HFFc6 (cell line): ENCODE measurements at places on chromosomes 5 and 9. TPM values are rescaled to one million over a fixed set of nuclear protein-coding genes. Genes with fewer than 3 reads are reported as not detected.

- DNase-seq = no peak
Measured at GRCh38 chr9:77546376-77546950, 101.7 kb downstream of the GNA14 start.

- no peak for DNase-seq
Measured at GRCh38 chr5:58544195-58544594, 38.7 kb upstream of the RAB3C start.

GRCh38 chr5:14617441-14617840 lies 35.8 kb downstream of the OTULINL start:
- no peak for DNase-seq

DNA sequence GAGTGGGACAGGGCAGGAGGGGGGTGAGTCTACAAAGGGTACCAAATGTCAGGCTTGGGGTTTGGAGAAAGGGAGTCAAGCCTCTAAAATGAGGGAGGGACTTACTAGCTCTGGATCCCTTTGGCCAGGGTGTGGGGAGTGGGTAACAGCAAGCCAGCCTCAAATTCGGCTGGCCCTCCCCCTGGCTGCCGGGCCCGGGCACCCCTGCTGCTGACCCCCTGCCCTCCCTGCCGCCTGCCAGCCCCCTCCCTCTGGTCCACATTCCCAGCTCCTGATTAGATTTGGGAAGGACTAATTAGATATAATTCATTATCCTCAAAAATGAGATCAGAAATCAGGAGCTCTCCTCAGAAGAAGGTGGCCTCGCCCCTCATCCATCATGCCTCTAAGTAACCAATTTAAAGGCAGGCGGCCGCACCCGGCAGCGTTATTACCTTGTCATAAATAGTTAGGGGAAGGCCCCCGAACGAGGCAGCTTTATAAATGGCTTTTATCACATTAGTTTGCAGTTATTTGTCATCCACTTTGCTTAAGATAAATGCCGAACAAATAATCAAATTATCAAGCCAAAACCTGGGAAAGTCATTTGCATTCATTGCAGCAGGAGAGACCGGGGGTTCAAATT lies 44.6 kb downstream of the LMX1B start:
- DNase-seq = no peak

- DNase-seq = no peak
Measured at GRCh38 chr5:128135286-128135685, 51.7 kb downstream of the SLC12A2 start.

DNA sequence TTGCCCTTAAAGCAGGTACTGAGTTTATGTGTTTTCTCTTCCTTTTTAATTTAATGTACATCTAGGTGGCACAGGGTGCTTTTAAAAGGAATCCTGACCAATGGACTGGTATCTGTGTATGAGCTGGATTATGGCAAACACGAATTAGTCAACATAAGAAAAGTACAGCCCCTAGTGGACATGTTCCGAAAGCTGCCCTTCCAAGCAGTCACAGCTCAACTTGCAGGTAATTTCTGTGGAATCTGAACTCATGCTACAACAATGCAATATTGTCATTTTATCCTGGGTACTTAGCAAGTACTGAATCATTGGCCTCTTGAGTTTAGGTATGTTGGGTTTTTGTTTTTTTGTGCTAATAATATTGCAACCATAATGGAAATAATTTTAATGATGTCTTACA lies 14.4 kb upstream of the TMOD1 start:
- DNase-seq = peak; percentile 33

DNA sequence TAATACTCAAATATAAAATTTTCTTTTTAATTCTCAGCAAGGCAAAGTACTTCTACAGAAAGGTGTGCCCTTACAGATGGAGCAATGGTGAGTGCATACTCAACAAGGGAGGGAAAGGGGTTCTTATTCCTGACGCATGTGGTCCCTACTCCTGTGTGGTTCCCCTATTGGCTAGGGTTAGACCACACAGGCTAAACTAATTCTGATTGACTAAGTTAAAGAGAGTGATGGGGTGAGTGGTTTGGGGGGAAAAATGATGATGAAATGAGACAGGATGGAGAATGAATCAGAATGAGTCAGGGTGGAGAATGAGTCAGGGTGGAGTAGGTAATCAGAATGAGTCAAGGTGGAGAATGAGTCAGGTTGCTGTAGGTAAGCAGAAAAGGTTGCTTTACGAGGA lies 22.9 kb upstream of the HMGCS1 start:
- no peak for DNase-seq

DNA sequence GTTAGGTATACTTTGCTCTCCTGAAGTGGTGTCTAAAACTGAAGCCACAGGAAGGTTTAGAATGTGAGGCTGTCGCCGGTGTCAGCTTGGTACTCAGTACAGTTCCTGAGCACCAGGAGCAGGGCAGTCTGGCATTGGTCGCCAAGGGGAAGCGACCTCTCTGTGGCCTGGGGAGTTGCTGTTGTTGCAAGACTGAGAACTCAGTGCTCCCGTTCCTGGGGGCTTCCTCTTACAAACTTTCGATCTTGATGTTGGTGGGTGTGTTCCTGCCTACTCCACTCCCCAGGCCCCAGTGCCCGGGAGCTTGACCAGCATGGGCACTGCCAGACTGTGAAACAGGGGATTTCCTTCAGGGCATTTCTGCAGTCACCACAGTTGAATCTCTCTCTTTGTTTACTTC lies 52.4 kb upstream of the PPARGC1B start:
- DNase-seq = no peak

GRCh38 chr9:100375658-100376057 lies 22.9 kb upstream of the TEX10 start:
- no peak for DNase-seq

DNA sequence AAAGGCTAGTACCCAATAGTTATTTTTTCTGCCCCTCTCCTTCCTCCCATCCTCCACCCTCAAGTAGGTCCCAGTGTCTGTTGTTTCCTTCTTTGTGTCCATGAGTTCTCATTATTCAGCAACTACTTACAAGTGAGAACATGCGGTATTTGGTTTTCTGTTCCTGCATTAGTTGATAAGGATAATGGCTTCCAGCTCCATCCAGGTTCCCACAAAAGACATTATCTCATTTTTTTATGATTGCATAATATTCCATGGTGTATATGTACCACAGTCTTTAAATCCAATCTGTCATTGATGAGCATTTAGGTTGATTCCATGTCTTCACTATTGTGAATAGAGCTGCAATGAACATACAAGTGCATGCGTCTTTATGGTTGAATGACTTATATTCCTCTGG lies 128.3 kb upstream of the ANKRD55 start:
- no peak for DNase-seq

DNA sequence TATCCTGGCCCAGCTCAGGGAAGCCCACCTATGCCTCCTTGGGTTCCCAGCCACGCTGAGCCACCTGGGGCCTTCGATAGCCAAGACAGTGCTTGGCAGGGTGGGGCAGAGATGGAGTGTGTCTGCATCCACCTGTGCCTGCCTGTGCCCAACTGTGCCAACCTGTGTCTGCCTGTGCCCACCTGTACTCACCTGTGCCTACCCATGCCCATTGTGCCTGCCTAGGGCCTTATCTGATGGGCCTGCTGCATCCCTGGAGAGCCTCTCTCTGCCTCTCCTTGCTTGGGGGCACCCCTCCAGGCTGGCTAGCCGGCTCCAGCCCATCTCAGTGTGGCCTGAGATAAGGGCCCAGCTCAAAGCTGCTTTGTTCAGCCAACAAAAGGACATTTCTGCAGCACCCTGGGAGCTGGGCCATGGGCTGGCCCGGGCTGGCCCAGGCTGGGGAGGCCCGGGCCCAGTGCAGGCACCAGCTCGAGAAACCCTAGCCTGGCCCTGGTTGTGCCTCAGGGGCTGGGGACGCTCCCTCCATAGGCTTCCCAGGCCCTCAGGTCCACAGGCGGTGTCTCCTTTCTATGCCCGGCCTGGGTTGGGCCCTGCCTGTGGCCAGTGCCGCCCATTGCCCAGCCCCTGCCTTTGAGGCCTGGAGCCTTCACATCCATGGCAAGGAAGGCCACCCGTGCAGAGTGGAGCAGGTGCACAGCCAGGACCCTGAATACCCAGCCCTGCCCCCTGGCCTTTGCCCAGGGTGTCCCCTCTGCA lies 37.3 kb upstream of the NOTCH1 start:
- DNase-seq = no peak

- DNase-seq = no peak
Measured at GRCh38 chr9:18184401-18184800, 289.6 kb upstream of the ADAMTSL1 start.

- DNase-seq = peak; percentile 88
Measured at GRCh38 chr9:19999491-20000057, 210.7 kb upstream of the SLC24A2 start.

DNA sequence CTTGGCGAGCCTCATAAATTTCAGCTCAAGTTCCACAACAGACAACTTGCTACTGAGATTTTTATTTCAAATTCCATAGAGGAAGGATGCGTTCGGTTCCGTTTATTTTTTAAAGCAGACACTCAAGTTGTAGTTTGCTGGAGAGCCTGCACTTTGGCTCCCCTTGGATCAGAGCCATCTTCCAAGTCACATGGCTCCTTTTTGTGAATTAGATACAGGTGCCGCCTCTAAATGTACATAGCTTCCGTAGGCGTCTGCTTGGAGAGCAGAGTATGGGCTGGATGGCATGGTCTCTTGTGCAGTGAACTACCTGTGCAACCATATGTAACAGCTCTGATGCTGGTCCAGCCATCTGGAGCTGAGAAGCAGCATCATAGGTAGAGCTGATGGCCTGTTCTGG lies 73.9 kb upstream of the WWC1 start:
- no peak for DNase-seq

DNA sequence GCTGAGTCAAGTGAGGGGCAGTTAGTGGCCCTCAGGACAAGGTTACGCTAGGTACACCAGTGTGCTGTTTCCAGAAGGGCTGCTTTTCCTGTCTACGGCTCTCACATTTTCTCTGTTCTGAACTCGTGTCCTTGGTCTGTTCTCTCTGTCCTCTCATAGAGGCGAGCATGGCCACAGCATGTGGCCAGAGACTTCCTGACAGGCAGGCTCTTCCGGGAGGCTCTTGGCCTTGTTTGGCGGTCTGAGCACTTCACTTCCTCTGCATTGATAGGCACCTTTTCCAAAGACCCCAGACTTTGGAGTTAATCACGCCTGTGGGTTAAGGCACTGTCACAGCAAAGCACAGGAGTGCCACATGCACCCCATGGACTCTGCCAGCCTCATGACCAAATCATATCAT lies 1.2 kb downstream of the CKMT2 start:
- DNase-seq = no peak

DNA sequence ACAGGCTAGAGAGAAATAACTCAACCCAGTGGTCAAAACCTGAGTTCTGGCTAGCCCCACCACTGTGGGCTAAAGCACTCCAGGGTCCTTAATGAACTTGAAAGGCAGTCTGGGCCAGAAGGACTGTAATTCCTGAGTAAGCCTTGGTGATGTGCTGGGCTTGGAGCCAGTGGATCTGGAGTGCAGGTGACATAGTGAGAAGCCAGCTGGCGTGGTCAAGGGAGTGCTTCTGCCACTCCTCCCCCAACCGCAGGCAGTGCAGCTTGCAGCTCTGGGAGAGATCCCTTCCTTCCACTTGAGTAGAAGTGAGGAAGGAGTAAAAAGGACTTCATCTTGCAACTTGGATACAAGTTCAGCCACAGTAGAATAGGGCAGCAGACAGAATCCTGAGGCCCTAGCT lies 424.0 kb downstream of the CDH18 start:
- no peak for DNase-seq

DNA sequence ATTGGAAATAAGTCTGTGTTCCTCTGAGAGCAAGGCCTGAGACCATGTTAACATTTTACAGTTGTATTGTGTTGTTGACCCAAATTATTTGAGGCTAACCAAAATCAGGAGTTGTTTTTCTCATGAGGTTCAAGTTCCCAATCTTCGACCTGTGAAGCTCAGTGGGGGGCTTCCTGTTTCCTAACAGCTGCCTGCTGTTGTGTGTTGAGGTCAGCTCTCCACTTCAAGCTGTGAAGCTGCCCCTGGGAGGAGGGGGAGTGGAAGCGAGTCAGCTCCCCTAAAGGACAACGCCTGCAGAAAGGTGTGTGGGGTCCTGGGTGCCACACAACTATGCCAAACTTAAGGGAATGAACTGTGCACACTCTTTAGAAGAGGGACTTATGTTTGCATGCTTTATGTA lies 295.5 kb downstream of the IRX1 start:
- DNase-seq = no peak

GDNF gene
- total RNA-seq = 1.0 to 8.2 TPM (median 1.2 TPM) in 3 replicates

CTSV gene
- total RNA-seq = 0.24 to 0.27 TPM in 2 of 3 replicates, not detected in the other

BRINP1 gene
- not detected in 3 replicates for total RNA-seq

SPAG8 gene
- total RNA-seq = 0.85 to 1.1 TPM (median 1.0 TPM) in 3 replicates

NUTM2F gene
- not detected in 3 replicates for total RNA-seq

RASGEF1C gene
- total RNA-seq = not detected in 3 replicates

INSL4 gene
- total RNA-seq = not detected in 3 replicates
